ENCODE measurements at places on chromosomes 2 and 18.

GRCh38 chr2:65402780-65403528 lies 29.4 kb downstream of the SPRED2 start:
- peak; percentile 47 for DNase-seq

DNA sequence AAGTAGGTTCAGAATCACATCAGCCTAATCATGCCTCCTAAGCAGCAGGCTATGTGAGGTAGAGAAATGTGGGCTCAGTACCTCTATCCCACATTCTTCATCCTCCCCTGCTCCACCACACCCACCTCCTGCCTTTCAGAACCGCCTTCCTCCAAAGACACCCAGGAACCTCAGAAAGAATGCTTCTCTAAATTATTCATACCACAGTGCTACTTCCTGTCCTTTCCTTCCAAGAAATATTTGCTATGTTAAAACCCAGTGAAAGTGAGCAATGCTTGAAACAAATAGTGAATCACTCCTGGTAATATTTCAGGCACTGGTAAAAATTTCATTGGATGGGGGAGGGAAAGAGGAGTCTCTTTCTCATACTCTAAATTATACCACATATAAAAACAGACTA lies 24.0 kb upstream of the CREB1 start:
- DNase-seq, result peak; percentile 94

DNA sequence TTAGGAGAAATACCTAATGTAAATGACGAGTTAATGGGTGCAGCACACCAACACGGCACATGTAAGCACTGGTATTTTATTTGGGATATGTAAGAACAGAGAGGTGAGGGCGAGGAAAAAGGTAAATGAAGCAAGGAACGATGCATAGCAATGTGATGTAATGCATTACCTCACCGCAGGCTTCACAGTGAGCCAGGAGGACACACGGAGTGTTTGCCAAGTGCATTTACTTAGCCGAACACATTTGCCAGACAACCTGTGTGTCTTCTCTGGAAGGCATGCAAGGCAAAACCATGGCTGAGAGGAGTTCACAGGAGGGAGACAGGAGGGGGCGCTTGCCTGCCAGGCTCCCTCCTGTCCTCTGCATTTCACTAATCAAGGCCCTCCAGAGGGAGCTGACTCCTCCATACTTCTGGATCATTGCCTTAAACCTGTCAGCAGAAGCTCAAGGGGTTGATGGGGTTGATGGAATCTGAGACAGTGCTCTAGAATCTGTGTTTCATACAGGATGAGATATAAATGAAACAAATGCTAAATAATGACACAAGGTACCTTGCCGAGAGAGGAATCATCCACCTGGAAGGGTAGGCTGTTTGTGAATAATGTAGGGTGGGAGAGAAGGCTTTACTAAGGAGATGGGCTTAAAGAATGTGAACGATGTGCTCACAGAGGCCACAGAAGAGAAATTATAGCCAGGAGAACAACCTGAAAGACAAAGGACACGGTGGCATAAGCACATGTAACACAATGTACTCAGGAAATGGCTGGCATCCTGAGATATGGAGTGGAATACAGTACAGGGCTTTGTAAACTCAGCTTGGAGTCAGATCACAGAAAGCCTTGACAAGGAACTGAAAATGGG lies 9.1 kb upstream of the TPRKB start:
- DNase-seq, result no peak

- no peak for DNase-seq
Observed at GRCh38 chr2:75614162-75614651, 32.4 kb upstream of the MRPL19 start.

DNA sequence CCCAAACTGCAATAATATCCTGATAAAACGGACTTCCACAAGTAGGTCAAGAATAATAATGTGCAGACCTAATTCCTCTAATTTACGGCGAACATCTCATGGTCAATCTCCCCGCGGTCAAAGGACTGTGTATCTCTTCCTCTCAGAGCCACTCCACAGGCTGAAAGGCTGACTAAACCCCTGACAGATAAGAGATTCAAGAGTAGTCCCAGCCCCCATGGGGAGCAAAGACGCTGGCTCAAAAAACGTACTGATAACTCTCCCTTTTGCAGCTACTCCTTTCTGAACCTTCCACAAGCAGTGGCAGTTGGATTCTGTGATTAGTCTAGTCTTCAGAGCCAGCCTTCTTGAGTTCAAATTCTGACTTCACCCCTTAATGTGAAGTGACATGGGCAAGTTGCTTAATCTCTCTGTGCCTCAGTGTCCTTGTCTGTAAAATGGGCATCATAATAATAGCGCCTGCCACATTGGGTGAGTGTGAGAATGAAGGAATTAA lies 19.7 kb upstream of the IL18R1 start:
- no peak for DNase-seq

- DNase-seq, result peak; percentile 2
Observed at GRCh38 chr18:80074697-80075096, 34.4 kb upstream of the ADNP2 start.

GRCh38 chr2:39487398-39488250 lies 50.5 kb upstream of the MAP4K3 start:
- peak; percentile 60 for DNase-seq

GRCh38 chr18:44988821-44989587 lies 308.3 kb downstream of the SETBP1 start:
- DNase-seq, result peak; percentile 57

GRCh38 chr2:49914281-49914680 lies 760.0 kb upstream of the FSHR start:
- peak; percentile 52 for DNase-seq

GRCh38 chr2:220120041-220120440 lies 492.6 kb downstream of the SLC4A3 start:
- DNase-seq, result no peak

DNA sequence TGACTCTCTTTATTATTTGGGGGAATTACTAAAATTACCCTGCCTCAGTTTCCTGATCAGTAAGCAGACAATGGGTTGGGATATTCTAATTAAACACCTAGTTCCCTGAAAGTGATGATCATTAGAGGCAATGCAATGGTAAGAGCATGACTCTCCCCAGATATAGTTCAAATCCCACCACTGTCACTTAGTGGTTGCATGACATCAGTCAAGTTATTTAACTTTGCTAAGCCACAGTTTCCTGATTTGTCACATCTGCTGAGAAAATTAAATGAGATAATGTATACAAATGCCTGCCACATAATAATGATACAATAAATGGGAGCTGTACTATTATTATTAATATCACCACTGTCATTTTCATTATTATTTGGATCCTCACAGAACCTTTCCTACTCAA lies 29.9 kb downstream of the ZEB2 start:
- no peak for DNase-seq

DNA sequence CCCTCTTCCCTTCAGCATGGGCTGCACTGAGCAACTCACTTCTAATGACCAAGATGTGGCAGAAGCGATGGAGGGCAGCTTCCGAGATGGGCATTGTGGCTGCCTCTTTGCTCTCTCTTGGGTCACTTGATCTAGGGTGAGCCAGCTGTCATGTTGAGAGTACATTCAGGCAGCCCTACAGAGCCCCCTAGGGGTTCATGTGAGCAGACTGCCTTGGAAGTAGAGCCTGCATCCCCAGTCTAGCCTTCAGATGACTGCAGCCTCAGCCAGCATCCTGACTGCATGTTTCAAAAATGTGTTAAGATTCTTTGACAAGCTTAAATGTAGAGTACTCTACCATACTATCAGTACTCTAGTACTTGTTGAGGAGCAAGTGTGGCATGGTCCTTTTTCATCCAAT lies 143.9 kb downstream of the NCK2 start:
- DNase-seq, result no peak

DNA sequence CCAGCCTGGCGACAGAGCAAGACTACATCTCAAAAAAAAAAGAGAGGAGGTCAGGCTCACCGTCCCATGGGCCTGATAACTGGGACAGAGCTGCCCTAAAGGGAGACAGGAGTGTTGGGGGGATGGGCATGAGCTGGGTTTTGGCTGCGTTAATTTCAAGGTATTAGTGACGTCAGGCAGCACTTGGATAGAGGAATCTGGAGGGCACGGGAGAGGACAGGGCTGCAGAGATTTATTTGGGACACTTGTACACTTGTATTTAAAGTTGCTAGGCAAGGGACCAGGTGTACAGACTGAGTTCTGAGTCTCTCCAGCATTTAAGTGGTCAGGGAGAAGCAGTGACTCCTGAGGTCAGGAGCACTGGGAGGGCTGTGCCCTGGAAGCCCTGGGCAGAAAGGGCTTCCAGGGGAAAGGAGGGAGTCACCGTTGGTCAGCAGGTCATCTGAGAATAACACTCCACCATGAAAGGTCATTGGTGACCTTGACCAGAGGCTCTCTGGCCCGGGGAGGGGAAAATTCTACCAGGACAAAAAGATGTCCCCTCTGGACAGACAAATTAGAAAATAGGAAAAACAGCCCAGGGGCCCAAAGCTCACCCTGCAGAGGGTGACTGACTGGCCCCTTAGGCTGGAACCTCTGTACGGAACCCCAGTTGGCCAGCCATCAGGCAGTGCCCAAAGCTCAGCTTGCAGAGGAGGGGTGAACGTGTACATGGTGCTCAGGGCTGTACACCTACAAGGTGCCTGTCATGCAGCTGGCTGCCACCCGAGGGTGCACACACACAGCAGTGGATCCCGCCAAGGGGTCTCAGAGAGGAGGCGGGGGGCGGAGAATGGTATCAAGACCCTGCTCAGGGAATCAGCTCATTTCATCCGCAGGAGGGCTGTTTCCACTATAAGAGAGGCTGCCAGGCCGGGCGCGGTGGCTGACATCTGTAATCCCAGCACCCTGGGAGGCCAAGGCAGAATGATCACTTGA lies 23.0 kb upstream of the CNNM3 start:
- DNase-seq, result no peak

DNA sequence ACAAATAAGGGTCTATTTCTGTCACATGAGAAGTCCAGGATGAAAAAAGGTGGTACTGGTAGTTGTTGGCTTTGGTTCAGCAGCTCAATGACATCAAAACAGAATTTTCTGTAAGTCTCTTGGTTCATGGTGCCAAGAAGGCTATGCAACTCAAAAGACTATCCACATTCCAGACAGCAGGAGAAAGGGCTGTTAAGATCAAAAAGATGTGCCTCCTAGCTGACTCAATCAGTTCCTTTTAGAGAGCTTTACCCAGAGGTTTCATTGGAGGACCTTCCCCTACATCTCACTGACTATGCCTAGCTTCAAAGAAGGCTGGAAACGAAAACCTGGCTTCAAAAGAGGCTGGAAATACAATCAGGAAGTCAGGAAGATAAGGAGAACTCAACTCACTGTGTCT lies 98.0 kb downstream of the DYM start:
- DNase-seq, result no peak

- no peak for DNase-seq
Observed at GRCh38 chr2:36420569-36421181, 65.1 kb downstream of the CRIM1 start.

DNA sequence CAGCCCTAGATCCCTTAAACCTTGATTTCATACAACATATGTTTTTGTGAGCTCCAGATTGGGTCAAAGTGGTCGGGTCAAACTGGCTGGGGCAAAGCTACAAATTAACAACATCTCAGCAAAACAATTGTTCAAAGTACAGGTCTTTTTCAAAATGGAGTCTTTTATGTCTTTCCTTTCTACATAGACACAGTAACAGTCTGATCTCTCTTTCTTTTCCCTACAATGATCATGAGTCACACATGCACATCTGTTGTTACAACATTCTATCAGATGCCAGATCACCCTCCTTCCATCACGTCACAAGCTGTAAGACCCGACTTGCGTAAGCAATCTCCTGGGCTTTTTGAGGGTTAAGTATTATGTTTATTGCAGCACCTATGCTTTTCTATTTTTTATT lies 55.1 kb downstream of the RHOB start:
- DNase-seq, result peak; percentile 85

Measured in fibroblast of skin of scalp (primary cell).